ENCODE measurements at places on chromosomes 7 and 10.

DNA sequence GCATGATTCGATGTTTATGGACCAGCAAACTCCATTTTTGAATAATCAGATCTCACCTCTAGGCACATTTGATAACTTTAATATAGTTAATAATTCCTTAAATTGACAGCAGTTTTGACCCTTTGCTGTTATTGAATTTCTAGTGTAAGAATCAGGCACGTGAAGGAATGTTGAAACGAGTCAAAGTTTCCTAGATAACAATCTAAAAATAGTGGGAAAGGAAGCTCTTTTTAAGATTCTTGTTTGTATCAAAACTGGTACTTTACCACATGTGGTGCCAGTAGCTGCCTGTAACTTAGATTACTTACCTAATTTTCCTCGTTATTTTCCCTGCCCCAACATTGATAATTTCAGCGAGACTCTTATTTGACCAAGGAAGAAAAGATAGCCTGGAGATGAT is 757.8 kb upstream of the KCND2 start:
- no peak for DNase-seq

GRCh38 chr10:7410301-7410861 is 453 bp downstream of the SFMBT2 start:
- no peak for DNase-seq

DNA sequence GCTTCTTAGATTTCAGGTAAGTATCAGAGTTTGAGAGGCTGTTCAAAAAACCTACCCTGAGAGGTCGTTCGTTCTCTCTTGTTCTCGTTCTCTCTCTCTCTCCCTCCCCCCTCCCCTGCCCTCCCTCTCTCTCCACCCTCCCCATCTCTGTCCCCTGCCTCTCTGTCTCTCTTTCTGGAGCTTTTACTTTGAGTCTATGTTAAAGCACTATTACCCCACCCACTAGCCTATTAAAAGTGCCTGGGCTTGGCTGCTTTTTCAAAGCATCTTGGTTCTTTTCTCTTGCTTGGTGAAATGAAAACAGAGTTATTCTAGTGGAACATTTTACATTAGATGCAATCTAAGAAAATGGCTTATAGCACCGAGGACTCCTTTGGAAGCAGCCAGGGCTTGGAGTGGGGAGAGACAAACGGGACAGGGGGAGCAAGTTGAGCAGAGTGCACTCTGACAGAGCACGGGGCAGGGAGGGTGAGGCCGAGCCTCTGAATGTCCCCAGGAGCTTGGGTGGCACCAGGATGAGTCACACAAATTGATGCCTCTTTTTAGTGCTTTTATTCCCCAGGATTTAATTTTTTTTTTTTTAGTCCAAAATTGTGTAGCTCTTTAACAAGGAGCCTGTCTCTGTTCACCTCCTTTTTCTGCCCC is 134.3 kb downstream of the CFAP58 start:
- DNase-seq = no peak

DNA sequence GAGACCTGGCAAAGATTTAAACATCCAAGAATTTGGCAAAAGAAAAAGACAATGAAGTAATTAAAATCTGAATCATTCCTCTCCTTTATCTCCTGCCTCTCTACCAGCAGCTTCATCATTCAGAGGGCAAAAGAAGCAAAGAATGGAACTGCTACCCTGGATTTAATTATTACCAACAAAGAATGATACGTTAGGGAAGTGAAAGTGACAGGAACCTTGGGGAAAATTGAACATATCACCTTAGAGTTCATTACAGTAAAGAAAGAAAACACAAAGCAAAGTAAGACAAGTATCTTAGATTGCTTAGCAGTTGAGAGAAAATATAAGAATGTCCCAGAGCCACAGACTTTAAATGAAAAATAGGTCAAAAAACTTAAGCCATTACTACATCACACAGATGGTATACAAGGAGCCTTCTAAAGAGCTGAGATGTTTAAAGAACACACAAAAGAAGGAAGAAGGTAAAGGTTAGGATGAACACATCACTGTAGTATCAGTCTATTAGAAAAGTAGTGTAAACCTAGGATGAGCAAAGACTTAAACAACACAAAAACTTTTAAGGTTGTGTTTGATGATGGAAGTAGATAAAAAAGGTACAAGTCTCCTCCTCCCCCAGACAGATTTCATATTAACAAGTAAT is 17.5 kb downstream of the CTNNA3 start:
- no peak for DNase-seq

DNA sequence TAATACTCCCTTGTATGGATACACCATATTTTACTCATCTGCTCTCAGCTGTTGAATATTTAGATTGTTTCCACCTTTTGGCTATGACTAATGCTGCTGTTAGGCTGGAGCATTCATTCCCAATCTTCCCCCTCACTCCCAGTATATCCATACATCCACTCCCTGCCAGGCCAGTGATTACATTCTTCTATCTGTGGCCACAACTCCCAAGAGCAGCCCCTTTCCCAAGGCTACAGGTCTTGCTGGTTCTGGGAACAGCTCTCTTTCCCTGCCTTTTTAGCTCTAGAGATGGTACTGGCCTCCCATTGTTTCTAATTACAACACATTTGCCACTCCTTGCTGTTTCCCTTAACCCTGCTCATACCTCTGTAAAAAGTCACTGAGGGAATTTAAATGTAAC is 28.2 kb downstream of the SFR1 start:
- no peak for DNase-seq

DNA sequence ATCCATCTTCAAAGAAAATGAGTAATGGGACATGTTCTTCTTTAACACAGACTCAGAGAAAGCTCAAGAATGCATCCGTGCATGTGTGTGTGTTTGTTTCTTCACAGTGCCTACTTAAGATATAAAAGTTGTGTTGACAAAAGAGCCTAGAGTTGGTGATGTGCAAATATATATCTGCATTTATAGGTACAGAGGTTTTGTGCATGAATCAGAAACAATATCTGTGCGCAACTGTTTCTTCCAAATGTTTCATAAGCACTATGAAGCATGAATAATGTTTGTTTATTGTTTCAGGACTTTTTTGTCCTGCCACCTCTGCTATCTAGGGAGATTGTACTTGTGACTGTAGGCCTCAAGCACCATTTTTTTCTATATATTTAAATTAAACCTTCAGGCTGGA is 229.7 kb downstream of the CSTF2T start:
- no peak for DNase-seq

DNA sequence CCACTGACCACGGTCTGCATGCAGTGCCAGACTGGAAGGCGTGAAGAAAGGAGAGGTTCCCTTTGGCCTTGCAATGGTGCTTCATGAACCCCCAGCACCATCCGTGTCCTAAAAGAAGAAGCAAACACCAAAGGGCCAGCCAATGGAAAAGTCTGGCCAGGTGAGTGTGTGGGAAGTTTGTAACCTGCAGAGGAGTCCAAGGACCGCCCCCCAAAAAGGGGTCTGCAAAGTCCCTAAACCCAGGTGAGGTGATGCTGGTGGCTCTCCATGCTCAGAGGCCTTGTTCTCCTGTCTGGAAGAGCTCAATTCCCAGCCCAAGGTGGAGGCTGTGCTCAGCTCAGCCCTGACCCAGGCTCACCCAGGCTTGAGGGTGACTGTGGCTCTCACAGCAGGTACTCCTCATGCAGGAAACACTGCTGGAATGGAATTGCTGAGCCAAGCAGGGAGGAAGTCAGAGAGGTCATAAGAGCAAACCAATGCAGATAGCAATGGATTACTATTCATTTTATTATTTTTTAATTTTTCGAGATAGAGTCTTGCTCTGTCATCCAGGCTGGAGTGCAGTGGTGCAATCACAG is 52.4 kb upstream of the NANOS1 start:
- DNase-seq = no peak

DNA sequence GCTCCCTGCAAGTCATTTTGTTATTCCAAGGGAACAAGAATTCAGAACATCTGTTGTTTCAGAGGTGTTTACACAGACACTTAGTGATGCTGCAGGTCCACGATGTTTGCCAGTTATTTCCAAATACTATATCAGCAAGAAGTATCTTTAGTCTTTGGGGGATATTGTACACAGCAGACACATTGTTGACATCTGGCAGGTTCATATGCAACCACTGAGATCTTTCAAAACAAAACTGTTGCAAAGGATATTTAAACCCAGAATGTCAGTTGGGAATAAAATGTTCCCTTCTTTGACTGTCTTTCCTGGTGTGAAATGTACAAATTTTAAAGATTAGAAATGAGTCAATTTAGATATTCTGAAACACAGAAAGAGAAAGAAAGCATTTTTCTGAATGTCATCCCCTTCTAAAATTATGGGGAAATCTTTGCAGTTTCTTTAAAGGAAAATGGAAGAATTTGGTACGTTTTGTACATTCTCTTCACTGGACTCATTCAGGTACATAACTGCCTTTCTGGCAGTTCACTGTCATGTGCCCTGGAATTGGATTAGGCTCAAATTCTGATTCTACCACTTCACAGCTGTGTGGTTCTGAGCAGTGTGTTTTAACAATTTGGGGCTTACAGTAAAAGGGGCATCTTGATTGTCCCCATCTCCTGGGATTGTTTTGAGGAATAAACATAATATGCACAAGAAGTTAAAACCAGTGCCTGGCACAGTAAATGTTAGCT is 40.3 kb upstream of the CELF2 start:
- no peak for DNase-seq
